ENCODE measurements at places on chromosomes 7 and 10. TPM values are rescaled to one million over a fixed set of nuclear protein-coding genes. Genes with fewer than 3 reads are reported as not detected.

The KLF14 gene
- total RNA-seq, result not detected

The C10orf90 gene
- total RNA-seq, result not detected

The LAMB1 gene
- 169 TPM for total RNA-seq

The TRIM8 gene
- 32.0 TPM for total RNA-seq

The CALN1 gene
- total RNA-seq, result not detected

The GIMAP1 gene
- total RNA-seq, result not detected

The NKX1-2 gene
- not detected for total RNA-seq

The CCZ1 gene
- 149 TPM for total RNA-seq

The BTBD16 gene
- not detected for total RNA-seq

DNA sequence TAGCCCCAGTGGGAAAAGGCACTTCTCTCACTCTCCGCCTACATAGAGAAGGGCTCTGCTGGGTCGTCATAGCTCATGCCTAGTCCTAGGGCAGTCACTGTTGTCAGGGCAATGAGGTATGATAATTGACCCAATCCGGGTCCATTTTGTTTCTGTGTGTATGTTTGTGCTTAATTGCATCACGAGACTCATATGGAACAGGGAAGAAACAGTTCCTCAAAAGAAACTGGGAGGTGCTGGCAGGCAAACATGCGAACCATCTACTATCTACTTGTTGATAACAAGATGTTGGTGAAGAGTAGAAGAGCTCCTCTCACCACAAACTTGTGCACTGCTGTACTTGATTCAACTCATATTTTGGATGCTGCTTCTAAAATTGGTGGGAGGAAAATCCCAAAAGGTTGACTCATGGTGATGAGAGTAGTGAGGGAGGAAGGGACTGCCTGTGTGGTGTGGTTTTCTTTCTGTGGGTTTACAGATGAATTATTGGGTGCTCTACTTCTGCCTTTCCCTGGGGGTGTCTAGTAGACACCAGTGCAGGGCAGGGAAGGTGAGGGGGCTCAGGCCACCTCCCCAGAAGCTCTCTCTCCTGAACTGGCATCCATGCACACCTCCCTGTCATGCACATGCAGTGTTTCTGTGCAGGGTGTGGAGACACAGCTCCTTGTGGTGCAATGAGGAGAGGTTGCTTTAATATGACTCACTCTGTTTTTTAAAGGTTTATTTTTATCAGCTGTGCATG is 29.4 kb downstream of the LSMEM1 start:
- no peaks in the 10 kb centered on the region for H3K4me1 ChIP-seq
- no peak overlapping the region for H3K4me3 ChIP-seq
- no peak for DNase-seq
- H3K27me3 ChIP-seq, result peaks cover 8% of the 10 kb centered on the region
- no peak overlapping the region for H3K27ac ChIP-seq

DNA sequence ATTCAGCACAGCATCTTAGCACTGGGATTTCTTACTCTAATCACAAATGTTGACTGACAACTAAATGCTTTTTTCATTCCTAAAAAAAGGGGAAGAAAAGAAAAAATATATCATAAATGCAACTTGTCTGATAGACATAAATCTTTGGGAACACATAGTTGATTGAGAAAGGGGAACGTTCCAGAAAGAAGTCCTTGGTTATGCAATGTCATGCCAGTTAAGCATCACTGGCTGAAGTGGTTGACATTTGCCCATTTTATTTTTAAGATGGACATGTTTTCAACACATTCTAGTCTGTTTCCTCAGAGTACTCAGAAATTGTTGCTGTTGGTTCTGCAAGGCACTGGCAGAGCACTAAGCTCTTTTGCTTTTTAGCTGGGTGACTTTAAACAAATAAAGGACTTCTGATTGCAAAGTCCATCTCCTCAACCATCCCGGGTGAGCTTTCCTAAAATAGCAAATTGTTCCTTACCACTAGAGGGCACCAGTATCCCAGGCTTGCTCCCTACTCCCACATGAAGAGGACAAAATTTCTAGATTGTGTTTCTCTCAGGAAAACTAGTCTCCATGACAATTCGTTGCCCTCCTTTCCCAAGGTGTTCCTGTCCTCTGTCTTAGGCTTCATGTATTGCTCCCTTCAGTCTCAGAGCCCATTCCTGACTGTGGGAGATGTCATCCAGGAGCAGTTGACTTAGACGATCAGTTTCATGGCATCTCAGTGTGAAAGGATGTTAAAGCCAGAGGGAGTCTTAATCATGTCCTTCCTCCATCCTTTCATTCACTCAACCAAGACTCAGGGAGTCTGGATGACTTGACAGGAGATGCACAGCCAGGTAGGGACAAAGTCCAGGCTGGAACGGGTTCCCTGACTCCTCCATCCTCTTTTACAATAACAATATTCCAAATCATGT is 23.9 kb downstream of the OPALIN start:
- peak; percentile 57 for DNase-seq
- H3K27me3 ChIP-seq, result peaks cover 15% of the 10 kb centered on the region
- no peaks in the 10 kb centered on the region for H3K36me3 ChIP-seq
- no peak overlapping the region for H3K4me3 ChIP-seq
- no peak overlapping the region for H3K27ac ChIP-seq
- no peaks in the 10 kb centered on the region for H3K4me1 ChIP-seq

DNA sequence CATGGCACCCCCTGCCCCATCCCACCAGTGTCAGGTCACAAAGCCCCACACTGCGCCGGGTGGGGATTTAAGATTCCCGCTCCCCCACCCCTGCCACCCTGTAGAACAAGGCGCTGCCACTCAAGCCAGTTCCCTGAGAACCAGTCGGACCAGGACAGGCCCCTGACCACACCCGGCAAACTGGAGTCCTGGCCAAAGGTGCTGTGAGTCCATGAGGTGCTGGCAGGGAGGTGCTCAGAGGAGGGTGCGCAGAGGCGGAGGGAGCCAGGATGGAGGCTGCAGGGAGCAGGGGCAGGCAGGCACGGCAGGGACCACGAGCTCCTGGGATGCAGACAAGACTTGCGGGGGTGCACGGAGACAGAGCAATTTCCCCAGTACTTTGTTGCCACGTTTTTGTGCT is 19.7 kb upstream of the GDI2 start:
- H3K4me3 ChIP-seq, result no peak overlapping the region
- DNase-seq, result no peak
- no peaks in the 10 kb centered on the region for H3K4me1 ChIP-seq
- H3K36me3 ChIP-seq, result no peaks in the 10 kb centered on the region

GRCh38 chr10:99315853-99316252 is 13.3 kb upstream of the CNNM1 start:
- peaks cover 16% of the 10 kb centered on the region for H3K27me3 ChIP-seq
- no peak overlapping the region for H3K4me3 ChIP-seq
- H3K4me1 ChIP-seq, result no peaks in the 10 kb centered on the region
- no peaks in the 10 kb centered on the region for H3K36me3 ChIP-seq
- no peak for DNase-seq
